ENCODE measurements at places on chromosomes 7 and 10.

DNA sequence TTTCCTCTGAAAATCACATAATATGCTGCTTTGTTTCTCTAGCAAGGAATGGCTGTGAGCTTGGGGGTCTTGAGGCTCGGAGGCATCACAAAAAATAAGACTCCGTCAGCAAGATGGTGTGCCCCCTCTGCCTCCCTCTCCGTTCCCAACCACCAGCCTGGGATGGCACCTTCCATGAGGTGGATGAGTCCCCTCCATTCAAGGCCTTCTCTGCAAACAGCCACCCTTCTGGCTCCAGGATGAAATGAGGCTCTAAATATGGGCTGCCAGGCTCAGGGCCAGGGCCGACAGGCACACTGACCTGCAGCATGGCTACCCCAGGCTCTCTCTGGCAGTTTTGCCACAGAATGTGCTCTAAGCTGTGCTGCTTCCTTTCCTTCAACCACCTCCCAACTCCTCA is 521.5 kb downstream of the PTPRN2 start:
- DNase-seq, result no peak

- DNase-seq, result no peak
Measured at GRCh38 chr7:138233189-138233588, 156.9 kb downstream of the AKR1D1 start.

- no peak for DNase-seq
Measured at GRCh38 chr7:130087364-130087763, 17.0 kb downstream of the KLHDC10 start.

DNA sequence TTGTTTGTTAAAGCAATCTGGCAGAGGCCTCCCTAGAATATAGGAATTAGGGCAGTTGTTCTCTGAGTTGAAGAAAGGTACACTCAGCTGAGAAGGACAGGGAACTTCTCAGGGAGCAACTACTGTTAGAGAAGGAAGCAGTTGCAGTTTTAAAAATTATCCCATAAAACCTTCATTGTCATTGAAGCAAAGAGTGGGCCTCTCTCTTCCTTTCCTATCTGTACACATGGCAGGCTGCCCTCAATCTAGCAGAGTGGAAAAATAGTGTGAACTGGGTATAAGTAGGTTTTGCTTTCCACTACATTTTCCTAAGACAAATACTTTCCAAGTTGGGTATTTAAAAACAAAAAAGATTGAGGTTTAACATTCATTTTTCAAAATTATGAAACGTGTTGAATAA is 236.7 kb upstream of the KLF14 start:
- DNase-seq, result no peak

DNA sequence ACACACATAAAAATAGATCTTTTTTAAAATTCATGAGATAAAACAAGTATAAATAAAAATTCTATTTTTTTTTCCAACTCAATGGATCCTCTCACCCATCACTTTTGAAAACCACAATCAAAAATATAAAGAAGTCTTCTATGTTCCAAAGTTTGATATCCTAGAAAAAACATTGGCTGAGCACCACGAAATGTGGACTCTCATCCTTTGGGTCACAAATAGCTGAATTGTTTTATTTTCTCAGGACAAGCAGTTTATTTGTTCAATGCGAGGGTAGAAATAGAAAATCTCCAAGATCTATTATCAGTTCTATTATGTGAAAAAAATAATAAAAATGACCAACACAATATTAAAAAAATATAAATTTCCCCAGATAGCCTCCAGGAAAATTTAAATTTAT is 310.5 kb upstream of the DGKB start:
- no peak for DNase-seq

GRCh38 chr10:1291178-1292090 is 235.2 kb downstream of the WDR37 start:
- DNase-seq, result no peak

DNA sequence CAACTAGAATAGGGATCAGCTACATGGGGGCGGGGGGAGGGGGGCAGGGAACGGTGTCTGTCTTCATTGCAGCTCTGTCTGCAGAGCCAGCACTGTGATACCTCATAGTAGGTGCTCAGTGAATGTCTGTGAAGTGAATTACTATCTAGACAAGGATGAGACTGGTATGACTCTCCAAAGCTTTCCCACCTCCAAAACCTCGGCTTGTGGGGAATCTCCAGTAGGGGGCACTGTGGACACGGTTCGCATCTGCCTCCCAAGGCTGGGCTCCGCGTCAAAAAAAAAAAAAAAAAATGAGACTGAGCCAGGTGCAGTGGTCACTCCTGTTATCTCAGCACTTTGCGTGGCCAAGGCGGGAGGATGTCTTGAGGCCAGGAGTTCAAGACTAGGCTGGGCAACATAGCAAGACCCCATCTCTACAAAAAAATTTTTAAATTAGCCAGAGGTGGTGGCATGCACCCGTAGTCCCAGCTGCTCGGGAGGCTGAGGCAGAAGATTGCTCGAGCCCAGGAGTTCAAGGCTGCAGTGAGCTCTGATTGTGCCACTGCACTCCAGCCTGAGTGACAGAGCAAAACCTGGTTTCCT is 9.6 kb downstream of the TRIM56 start:
- DNase-seq, result no peak

GRCh38 chr10:125025341-125025740 is 83.4 kb downstream of the ZRANB1 start:
- no peak for DNase-seq
